Esophagus squamous epithelium (tissue), 5 donors: ENCODE measurements at places on chromosomes 3 and 15.

DNA sequence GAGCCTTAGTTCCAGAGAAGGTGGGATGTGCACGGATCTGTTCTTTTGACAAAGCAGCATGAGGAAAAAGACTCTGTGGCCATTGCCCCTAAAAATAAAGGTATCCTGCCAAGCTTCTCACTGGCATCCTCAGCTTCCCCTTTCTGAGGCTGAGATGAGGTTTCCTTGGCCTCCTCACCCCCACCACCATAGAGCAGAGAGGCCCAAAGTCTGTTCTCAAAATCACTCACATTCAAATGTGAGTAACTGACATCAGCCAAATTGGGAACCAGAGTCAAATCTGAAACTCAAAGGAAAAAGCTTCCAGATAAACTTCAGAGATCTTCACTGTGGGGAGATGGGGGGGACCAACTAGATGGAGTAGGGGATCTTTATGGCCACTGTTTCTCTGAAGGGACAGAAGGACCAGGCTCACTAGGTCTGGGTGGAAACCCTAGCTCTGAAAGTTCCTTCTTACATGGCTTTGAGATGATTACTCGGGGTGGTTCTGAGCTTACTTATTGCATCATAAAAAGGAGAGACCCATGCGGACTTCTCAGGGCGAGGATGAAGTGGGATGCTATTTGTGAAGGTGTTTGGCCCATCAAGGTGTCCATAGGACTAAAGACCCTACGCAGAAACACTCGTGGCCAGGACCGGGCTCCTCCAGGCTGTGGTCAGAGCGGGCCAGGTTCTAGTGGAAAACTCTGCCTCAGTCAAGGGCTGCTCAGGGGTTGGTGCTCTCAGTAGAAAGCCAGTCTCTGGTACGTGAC, 61.5 kb upstream of the MEF2A start:
- DNase-seq = no peak

- no peak for DNase-seq
Observed at GRCh38 chr3:168081171-168081771, 14.5 kb downstream of the GOLIM4 start.

DNA sequence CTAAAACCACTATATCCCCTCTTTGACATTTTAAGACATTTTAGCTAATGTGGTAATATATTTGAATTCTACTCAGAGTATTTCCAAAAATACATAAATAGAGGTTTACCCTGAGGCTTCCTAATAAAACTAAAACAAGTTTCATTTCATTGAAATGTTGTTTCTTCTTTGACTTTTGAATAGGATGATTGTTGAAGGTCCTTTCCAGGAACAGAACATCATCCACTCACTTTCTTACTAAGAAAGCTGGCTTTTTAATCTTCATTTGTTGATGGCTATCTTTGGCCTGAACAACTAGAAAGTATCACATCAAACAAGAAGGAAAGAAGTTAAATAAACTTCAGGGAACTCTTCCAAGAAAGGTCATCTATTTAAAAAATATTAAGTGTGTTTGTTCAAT, 169.7 kb downstream of the RAP2B start:
- DNase-seq = no peak

GRCh38 chr3:44501971-44502370, 24.5 kb upstream of the ZNF445 start:
- DNase-seq = no peak

GRCh38 chr15:40197434-40197833, 36.6 kb downstream of the BUB1B start:
- DNase-seq = no peak
